NCI-H1417 treated with DMSO at 0.1 percent for 48 hours (cell line): ENCODE measurements at places on chromosomes 16 and 17.

DNA sequence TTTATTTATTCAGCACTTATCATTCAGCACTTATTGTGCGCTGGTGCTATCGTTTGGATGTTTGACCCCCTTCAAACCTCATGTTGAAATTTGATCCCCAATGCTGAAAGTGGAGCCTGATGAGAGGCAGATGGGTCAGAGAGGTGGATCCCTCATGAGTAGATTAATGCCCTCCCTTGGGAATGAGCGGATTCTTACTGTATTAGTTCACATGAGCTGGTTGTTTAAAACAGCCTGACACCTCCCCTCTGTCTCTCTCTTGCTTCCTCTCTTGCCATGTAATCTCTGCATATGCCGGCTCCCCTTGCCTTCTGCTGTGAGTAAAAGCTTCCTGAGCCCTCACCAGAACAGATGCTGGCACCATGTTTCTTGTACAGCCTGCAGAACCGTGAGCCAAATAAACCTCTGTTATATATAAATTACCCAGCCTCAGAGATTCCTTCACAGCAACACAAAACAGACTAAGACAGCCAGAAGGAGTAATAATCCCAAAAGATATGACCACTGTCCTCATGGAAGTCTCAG is 111.1 kb downstream of the CACNG3 start:
- no peak for DNase-seq

DNA sequence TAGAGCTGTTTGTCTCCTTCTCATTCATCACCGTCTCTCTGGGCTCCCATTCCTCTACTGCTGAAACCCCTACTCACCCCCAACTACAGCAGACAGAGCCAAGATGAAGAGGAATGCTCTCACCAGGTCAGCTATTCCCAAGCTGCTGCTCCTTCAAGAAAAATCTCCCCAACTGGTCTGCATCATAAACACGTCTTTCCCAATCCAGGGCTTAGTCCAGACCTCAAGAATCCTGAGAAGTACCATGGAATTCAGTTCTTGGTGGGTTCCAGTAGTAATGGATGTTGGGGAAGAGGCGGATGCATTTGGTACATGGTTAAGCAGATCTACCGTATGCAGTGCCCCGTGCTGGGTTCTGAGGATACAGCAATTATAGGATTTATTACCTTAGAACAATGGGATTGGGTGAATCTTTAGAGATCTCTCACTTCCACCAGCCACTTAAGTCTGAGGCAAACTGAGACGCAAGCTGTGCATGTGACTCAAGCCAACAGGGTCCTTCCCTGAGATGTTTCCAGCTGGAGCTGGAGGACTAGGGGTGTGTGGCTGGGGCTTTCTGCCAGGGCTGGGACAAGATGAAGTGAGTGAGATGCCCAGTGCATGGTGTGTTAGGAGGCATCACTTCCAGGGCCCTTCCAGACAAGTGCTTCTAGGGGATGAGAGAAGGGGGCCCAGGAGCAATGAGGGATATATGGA is 232.7 kb upstream of the CDH5 start:
- no peak for DNase-seq

- DNase-seq: no peak
Measured at GRCh38 chr17:37478187-37478586, 11.5 kb upstream of the DUSP14 start.

DNA sequence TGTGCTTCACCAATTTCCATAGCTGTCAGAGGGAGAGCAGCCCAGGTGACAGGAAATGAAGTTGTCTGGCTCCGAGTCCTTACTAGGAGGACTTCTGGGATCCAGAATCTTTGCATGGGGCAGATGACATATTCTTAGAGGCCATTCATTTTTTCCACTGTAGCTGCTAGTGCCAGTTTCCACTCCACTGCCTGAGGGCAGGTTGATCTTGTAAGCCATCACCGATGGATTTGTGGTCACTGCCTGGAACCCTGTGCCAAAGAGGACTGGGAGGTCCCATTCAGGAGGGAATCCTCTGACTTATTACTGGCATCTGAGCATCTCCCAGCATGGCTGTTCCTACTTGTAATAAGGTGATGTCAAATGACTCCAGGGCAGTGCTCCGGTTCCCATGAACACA is 144.1 kb upstream of the KCNJ18 start:
- DNase-seq: no peak

- DNase-seq: no peak
Measured at GRCh38 chr17:45584092-45585036, 93.8 kb upstream of the PLEKHM1 start.
